ENCODE measurements at places on chromosomes 5 and 9.
A peak's percentile ranks its signal among the peaks of the same experiment; 100 is the strongest.

DNA sequence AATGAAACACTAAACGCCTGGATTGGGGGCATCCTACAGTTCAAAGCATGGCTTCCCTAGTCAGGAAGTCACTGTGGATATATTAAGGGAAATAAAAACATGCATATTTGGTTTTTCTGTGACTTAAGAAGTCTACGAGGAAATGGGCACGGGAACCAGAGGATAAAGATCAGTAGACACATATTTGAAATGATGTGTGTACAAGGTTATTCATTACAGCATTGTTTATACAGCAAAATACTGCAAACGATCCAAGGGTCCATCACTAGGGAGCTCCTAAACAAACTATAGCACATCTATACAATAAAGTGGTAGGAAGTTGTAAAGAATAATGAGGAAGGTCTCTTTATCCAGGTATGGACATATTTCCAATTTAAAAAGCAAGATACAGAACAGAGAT lies 71.8 kb downstream of the EFNA5 start:
- no peak for DNase-seq

DNA sequence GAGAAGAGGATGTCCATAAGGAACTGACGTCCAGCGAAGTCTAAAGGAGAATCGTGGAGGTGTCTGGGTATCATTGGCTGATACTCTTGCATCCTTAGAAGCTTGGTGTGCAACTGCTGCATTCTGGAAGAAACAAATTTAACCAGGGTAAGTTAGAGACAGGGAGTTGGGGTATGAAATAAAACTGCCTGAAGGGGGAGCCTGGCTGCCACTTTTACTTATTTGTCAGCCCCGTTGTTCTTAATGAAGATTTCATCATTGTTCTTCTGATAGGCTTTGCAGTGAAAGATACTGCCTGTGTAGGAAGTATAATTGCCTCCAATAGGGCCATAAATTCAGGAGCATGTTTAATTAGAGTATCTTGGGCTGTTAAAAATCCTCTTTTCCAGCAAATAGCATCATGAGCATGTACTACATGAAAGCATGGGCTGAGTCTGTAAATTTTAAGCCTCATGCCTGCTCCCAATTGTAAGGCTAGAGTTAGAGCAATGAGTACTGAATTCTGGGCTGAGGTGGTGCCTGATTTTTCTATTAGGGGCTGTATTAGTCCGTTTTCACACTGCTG lies 1264.5 kb upstream of the ACO1 start:
- no peak for DNase-seq

DNA sequence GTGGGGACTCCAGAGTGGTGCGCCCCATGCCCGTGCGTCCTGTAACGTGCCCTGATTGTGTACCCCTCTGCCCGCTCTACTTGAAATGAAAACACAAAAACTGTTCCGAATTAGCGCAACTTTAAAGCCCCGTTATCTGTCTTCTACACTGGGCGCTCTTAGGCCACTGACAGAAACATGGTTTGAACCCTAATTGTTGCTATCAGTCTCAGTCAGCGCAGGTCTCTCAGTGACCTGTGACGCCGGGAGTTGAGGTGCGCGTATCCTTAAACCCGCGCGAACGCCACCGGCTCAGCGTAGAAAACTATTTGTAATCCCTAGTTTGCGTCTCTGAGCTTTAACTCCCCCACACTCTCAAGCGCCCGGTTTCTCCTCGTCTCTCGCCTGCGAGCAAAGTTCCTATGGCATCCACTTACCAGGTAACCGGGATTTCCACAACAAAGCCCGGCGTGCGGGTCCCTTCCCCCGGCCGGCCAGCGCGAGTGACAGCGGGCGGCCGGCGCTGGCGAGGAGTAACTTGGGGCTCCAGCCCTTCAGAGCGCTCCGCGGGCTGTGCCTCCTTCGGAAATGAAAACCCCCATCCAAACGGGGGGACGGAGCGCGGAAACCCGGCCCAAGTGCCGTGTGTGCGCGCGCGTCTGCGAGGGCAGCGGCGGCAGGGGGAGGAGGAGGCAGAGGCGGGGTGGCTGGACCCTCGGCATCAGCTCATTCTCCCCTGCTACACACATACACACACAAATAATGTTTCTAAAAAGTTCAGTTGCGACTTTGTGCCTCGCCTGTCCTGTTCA lies 668 bp downstream of the GLIS3 start:
- DNase-seq = no peak

GRCh38 chr5:39801306-39801705 lies 376.5 kb upstream of the DAB2 start:
- DNase-seq = no peak

DNA sequence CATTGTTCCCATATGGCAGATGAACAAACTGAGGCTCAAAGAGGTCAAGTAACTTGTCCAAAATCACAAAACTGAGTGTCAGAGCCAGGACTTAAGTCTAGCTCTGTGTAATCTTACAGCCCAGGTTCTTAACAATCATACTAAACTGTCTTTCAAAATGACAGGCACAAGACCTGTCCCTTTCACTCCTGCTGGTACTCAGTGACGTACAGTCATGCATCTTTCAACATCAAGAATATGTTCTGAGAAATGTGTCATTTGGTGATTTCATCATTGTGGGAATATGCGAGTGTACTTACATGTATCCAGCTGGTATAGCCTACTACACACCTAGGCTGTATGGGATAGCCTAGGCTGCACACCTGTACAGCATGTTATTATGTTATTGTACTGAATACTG lies 646.8 kb upstream of the WWC1 start:
- no peak for DNase-seq

- no peak for DNase-seq
Measured at GRCh38 chr5:61435368-61435767, 103.3 kb downstream of the ZSWIM6 start.

DNA sequence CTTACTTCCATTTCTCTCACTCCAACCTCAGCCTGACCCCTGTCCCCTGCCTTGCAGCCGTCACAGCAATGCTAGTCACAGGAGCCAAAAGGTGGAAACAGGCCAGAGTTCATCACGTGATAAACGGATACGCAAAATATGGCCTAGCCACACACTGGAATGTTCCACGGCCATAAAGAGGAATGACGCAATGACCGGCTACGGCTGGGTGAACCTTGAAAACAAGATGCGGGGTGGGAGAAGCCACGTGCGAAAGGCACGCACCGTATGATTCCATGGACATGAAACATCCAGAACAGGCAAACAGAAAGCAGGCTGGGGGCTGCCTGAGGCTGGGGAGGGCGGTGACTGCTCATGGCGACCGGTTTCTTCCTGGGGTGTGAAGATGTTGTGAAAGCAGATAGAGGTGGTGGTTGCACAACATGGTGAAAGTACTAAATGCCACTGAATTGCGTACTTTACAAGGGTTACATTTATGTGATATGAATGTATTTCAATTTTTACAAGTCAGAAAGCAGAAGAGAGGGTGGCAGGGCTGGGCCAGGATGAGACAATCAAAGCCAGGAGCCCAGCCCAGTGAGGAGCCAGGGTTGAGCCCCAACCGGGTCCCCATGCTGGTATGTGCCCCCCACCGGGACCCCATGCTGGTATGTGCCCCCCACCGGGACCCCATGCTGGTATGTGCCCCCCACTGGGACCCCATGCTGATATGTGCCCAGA lies 117.8 kb upstream of the SARDH start:
- DNase-seq = no peak

- no peak for DNase-seq
Measured at GRCh38 chr5:62593331-62593730, 14.7 kb downstream of the LRRC70 start.

DNA sequence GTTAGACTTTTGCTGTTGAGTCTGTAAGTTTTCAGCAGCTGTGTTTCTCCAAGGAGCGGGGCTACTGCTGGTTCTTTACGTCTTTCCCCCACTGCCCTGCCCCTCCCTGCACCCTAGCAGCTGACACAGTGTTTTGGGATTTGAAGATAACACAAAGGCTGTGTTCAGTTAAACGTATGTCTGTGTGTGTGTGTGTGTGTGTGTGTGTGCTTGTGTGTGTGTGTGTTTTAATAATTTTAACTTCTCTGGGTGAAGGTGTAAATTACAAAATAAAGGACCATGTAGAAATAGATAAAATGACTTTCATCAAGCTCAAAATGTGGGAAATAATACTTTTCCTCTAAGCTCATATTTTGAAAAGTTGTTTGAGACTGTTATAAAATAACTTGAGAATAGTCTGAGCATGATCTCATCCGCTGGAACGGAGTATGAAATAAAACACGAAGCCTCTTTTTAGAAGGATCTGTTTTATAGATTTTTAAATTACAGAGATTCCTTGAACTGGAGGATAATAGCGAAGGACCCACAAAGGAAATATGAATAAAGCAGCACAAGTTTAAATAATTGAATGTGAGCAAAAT lies 10.9 kb downstream of the ABL1 start:
- no peak for DNase-seq

- DNase-seq = no peak
Measured at GRCh38 chr5:96297290-96297689, 135.8 kb downstream of the PCSK1 start.

GRCh38 chr9:78296201-78296892 lies 578 bp upstream of the PSAT1 start:
- DNase-seq = peak; percentile 8

DNA sequence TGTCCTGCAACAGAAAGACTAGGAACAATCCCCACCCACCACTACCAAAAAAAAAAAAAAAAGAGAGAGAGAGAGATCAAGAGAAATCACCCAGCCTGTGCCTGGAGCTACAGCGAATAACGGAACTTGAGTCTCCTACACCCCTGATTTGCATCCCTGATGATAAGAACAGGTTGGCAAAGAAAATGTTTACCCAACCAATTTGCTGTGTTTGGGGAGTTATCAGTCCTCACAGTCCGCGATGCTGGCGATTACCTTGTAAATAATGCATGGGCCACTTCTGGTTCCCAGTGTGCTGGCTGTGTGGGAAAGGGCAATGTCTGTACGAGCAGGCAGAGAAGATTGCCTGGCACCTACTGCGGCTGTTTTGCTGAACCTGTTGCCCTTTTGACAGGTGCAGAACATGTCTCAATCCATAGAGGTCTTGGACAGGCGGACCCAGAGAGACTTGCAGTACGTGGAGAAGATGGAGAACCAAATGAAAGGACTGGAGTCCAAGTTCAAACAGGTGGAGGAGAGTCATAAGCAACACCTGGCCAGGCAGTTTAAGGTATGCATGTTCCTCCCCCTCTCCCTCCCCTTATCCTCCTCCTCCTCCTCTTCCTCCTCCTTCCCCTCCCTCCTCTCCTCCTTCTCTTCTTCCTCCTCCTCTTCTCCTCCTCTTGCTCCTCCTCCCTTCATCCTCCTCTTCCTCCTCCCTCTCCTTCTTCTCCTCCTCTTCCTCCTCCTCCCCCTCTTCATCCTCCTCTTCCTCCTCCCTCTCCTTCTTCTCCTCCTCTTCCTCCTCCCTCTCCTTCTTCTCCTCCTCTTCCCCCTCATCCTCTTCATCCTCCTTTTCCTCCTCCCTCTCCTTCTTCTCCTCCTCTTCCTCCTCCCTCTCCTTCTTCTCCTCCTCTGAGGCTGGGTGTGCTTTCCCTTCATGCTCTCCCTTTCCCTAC lies 8.3 kb downstream of the OLFM1 start:
- DNase-seq = no peak

DNA sequence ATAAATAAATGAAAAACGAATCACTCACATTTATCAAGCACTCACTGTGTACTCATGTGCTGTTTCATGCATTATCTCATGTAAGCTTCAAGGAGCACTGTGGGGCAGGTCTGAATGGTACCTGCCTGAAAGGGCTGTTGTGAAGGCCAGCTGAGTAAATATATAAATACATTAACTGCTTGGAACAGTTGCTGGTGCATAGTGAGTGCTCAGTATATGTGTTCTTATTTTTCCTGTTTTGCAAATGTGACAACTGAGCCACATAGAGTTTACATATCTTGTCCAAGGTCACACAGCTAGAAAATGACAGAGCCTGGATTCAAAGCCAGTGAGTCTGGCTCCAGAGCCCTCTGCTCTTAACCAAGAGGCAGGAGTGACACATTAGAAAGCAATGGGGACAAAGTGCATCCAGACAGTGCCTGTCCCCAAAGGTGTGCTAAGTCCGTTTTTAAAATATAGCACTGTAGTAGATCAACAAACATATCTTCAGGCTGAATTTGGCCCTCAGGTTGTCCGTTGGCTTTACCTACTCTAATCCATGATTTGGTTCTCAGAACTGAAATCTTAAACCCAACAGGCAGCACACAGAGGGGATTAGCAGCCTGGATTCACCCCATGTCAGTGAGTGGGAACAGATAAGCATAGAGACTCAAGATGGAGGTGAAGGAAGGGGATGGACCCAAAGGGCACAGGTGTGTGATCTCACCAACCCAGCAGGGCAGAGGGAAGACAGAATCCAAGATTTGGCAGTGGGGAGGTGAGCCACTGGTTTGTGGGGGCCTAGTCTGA lies 70.8 kb downstream of the WWC1 start:
- no peak for DNase-seq

DNA sequence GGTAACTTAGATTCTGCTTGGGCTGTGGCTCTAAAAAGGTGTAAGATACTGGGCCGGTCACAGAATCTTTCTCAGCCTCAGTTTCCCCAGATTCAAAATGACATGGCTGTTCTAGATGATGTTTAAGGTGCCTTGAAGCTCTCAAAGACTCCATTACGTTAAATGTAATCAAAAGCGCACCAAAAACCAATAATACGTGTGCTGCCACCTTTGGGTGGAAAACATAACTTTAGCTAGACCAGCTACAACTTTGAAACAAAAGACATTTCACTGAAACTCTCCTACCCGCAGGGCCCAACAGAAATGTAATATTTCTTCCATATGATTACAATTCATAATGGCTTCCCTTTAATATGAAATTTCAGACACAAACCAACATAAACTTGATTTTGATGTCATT lies 35.0 kb upstream of the PCSK5 start:
- DNase-seq = no peak

GRCh38 chr9:133834080-133834976 lies 96.2 kb upstream of the SARDH start:
- DNase-seq = no peak

DNA sequence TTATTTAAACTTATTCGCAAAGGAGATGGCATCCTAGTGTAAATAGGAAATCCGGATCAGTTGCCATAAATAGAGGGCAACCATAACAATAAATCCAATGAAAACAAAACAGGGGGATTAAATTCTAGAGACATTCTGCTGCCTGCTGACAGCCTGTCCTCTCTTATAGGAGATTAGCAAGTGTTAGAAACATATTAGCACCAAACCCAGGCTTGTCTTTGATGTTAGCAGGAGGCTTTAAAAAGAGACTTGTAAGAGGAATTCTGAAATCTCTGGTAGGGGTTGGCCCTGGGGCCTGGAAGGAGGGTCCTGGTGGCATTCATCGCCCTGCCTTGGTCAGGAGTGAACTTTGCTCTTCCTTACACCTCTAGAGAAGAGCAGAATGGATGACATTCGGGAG lies 21.6 kb downstream of the NDST1 start:
- no peak for DNase-seq

DNA sequence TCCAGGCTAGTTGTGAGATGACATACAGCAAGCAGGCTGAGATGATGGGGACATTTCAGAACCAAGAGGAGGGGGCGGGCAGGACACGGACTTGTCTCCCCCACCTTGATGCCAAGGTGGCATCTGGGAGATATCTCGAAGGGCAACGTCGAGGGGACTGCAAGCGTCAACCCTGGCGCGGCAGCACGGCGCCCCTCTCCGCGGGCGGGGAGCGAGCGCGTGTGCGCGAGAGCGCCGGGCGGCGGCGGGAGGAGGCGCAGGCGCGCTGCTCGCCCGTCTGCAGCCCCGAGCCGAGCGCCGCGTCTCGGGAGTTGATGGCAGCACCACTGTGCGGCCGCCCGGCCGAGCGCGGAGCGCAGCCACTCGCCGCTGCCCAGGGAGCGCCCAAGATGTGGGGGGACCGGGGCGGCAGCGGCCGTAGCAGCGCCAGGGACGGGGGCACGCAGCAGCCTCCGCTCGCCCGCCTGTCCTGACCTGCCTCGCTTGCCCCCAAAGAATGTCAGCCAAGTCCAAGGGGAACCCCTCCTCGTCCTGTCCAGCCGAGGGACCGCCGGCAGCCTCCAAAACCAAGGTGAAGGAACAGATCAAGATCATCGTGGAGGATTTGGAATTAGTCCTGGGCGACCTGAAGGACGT lies at the start of gene PRR16:
Gene PRR16 (plus strand): TSS at position 310 of the 636 bp plus-strand sequence.
- DNase-seq = no peak

Data from NCI-H1417 treated with DMSO at 0.1 percent for 48 hours (cell line).